Suppressor macrophage treated with lipopolysaccharide for 1 hour (primary cell): ENCODE measurements at places on chromosomes 11 and 22.

DNA sequence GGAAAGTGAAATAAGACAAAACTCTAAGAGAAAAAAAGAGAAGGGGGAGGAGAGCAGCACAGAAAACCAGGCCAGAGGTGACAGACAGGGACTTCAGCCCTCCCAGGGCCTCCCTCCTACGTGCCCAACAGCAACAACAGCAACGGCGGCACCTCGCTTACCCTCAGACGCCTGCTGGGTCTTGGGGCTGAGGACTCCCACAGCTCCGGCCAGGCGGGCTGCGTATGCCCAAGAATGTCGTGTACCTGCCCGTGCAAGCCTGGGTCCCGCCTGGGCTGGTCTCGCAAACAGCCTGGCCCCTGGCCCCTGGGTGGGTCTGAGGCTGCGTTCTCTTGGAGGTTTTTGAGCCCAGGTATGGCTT lies 30.5 kb downstream of the ARAP1 start:
- peak; percentile 30 for DNase-seq

GRCh38 chr22:32987081-32987631 lies 71.0 kb downstream of the SYN3 start:
- DNase-seq = no peak

GRCh38 chr11:57646799-57647303 lies 2.9 kb downstream of the YPEL4 start:
- peak; percentile 46 for DNase-seq

- DNase-seq = no peak
Observed at GRCh38 chr11:80900265-80900664, 1459.4 kb upstream of the TENM4 start.

- no peak for DNase-seq
Observed at GRCh38 chr11:2386591-2386990, 9.5 kb downstream of the CD81 start.

- no peak for DNase-seq
Observed at GRCh38 chr11:106694501-106694900, 323.8 kb downstream of the GUCY1A2 start.

GRCh38 chr11:117851852-117852251 lies 24.6 kb downstream of the FXYD6 start:
- DNase-seq = no peak
